ENCODE measurements at places on chromosomes 13 and 19. TPM values are rescaled to one million over a fixed set of nuclear protein-coding genes. Genes with fewer than 3 reads are reported as not detected.

The ZNF536 gene
- not detected for total RNA-seq

The VSTM1 gene
- total RNA-seq, result not detected

The C13orf42 gene
- total RNA-seq, result not detected

The CARM1 gene
- total RNA-seq, result 33.0 TPM

The PNMA8A gene
- total RNA-seq, result 1.5 TPM
